ENCODE measurements at places on chromosomes 4 and X.

- no peak for DNase-seq
Measured at GRCh38 chr4:68070302-68070701, 59.4 kb downstream of the TMPRSS11F start.

- no peak for DNase-seq
Measured at GRCh38 chr4:129384974-129385373, 289.0 kb downstream of the C4orf33 start.

DNA sequence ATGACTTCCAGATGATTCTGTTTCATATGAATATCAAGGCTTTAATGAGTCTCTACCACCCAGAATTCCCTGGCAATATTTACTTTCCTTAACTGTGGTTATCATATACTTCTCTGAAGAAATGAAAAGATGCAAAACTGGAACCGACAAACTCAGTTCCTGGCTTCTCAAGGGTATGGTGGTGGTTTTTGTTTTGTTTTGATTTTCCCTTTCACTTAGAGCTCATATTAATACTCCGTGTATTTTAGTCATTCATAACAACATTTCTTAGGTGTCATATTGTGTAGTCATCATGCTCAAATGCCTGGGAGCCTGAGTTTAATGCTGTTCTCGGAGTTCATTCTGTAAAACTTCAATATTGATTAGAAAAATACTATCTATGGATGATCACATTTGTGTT is 665 bp downstream of the TRPC5OS start:
- DNase-seq: no peak

- DNase-seq: no peak
Measured at GRCh38 chr4:98151145-98151924, 8.1 kb upstream of the STPG2 start.

DNA sequence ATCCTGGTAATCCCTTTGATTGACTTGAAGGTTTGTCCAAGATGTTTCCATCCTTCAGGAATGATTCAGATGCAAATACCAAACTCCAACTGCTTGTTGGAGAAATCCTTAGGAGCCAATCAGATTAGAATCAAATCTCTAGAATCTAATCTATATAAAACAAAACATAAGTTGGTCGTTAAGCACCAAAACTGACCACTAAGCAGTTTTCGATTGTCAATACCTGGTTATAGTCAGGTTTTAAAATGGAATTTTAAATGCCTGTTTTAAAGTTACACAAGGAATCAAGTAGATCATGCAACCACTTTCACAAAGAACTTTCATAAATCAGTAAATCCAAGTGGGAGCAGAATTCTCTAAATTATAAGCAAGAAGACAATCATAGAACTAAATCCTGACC is 236.1 kb downstream of the PARM1 start:
- DNase-seq: no peak

All from CD8-positive, alpha-beta T cell (primary cell).